Endothelial cell of umbilical vein (primary cell): ENCODE measurements at places on chromosomes 2 and 18. TPM values are rescaled to one million over a fixed set of nuclear protein-coding genes. Genes with fewer than 3 reads are reported as not detected.

Gene TMEM178A
- total RNA-seq, result 0.90 and 2.8 TPM in 2 replicates

Gene FOXD4L1
- total RNA-seq, result 0.18 TPM in 1 of 2 replicates, not detected in the other

Gene ERMN
- not detected in 2 replicates for total RNA-seq

Gene PDE1A
- 0.49 and 0.83 TPM in 2 replicates for total RNA-seq

DNA sequence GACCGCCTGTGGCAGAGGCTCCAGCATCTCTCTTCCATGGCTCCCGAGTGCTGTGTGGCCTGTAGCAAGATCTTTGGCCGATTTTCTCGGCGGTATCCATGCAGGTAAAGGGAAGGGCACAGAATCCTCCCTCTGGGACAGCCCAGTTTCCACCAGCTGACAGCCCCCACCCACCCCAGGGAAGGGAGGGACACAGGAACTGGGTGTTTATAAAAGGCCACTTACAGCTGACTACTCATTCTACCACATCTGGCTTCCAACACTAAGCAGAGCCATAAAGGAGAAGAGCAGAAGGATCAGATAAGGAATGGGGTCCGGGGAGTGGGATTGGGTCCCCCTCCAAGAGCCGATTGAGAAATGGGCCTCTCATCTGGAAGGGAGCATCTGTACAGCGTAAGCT, 20.2 kb downstream of the RUFY4 start:
- DNase-seq, result no peak

GRCh38 chr2:29749041-29749440, 172.3 kb downstream of the ALK start:
- DNase-seq, result no peak

- no peak for DNase-seq
Measured at GRCh38 chr2:122307763-122308162, 552.3 kb downstream of the TSN start.

GRCh38 chr2:141306368-141306767, 824.4 kb downstream of the LRP1B start:
- no peak for DNase-seq

DNA sequence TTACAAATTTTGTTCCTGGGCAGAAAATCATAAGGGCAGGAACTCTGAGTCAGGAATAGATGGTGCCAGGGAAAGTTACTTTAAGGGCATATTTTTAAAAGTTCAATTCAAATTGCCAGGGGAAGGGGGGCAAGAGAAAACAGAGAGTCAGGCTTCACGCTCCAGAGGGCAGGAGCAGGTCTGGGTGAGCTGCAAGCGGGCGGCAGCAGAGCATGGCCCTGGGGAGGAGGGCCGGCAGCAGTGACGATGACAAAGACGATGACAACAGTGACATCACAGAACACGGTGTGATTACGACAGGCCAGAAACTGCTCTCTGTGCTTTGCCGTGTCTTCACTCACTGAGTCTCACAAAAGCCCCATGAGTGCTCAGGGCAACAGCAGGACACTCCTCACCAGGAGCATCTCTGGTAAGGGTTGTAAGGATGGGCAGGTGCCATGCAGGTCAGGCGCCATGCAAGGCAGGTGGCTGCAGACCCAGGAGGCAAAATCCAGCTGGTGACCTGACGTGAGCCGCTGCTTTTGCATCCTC, 23.3 kb downstream of the CHST10 start:
- no peak for DNase-seq

DNA sequence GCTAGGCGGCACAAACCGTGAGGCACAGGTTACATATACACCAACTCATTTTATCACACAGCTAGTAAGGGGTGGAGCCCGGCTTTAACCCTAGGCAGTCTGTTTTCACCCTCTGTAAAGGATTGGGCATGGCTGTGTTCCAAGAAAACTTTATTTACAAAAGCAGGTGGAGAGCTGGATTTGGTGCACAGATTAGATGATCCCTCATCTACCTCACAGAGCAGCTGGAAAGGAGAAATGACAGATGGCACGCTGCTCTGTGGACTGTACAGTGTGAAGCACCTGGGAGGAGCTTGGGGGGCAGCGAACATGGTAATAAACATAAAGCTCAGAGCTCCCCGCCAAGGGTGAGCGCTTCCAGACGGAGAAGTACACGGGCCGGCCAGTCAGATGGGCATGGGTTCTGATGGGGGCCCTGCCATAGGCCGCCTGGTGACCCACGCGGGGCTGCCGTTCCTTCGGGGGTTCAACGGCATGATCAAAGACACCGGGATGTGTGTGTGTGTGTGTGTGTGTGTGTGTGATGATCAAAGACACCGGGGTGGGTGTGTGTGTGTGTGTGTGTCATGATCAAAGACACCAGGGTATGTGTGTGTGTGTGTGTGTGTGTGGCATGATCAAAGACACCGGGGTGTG, 862 bp upstream of the TMEM177 start:
- DNase-seq, result no peak

GRCh38 chr18:56739731-56740130, 88.6 kb downstream of the WDR7 start:
- DNase-seq, result no peak

Gene UGT1A3
- total RNA-seq, result not detected in 2 replicates

Gene CYP26B1
- 0.76 and 1.1 TPM in 2 replicates for total RNA-seq

DNA sequence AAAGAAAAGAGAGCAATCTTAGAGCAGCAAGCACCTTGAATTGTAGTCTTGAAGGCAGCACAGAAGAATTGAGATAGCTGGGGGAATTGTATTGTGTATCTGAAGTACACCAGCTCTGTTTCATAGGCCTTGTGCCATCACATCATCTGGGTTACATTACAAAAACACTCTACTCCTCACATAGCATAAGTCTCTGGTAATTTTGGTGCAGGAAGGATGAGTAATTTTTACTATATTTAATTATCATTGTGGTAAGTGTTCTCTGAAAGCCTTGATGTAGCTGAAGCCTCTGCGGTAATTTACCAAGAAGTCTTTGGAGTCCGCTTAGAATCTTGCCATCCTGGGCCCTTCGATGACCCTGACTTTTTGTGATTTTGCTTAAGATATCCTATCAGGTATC, 291.1 kb downstream of the ARHGAP15 start:
- no peak for DNase-seq

Gene TMEM163
- 1.0 and 1.3 TPM in 2 replicates for total RNA-seq
